Fibroblast of the aortic adventitia (primary cell): ENCODE measurements at places on chromosomes 7 and 10. TPM values are rescaled to one million over a fixed set of nuclear protein-coding genes. Genes with fewer than 3 reads are reported as not detected.

H2AZ2 gene
- 69.1 and 122 TPM in 2 replicates for total RNA-seq

GRM3 gene
- not detected in 2 replicates for total RNA-seq

CAV1 gene
- 154 and 598 TPM in 2 replicates for total RNA-seq

VPS41 gene
- total RNA-seq, result 58.0 and 308 TPM in 2 replicates

TMEM176A gene
- not detected in 2 replicates for total RNA-seq

CCDC172 gene
- total RNA-seq, result not detected in 2 replicates

ST8SIA6 gene
- 0.09 TPM in 1 of 2 replicates, not detected in the other for total RNA-seq

CHAT gene
- total RNA-seq, result not detected in 2 replicates

LRRC18 gene
- total RNA-seq, result not detected in 2 replicates
